ENCODE measurements at places on chromosomes 7 and 10.
A peak's percentile ranks its signal among the peaks of the same experiment; 100 is the strongest.

GRCh38 chr7:28490831-28491230 is 78.5 kb downstream of the CREB5 start:
- no peak for DNase-seq

DNA sequence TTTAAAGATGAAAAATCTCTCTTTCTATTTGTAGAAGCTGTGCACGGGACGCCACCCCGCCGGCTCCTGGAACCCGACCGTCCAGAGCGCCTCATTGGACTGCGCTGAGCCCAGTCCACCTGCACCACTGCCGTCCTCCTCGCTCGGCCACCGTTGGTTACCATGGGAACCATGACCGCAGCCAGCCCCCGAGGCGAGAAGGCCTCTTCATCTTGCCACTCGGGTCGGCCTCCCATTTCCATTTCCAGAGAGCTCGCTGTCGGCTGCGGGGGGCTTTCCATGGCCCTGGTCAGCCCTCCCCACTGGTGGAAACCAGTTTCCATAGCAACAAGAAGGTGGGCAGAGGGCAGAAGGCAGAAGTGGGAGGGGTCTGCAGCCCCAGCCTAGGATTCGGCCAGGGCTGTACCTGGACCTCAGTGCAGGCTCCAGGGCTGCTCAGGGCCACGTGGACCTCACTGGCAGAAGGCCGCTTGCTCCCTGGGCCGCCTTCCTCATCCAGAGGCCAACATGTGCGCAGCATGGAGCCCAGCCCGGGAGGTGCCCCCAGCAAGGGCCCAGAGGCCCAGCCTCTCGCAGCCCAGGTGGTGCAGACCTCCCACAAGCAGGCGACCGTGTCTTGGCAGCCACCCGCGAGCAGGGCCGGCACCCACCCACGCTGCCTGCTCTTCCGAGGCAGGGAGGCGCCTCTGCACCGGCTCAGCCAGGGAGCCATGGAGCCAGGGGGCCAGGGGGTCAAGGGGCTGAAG is 283.5 kb upstream of the PPP2R2D start:
- DNase-seq: peak; percentile 80

- no peak for DNase-seq
Observed at GRCh38 chr7:19352305-19352695, 207.1 kb upstream of the FERD3L start.

GRCh38 chr10:52952391-52953055 is 179.9 kb upstream of the MBL2 start:
- DNase-seq: no peak

DNA sequence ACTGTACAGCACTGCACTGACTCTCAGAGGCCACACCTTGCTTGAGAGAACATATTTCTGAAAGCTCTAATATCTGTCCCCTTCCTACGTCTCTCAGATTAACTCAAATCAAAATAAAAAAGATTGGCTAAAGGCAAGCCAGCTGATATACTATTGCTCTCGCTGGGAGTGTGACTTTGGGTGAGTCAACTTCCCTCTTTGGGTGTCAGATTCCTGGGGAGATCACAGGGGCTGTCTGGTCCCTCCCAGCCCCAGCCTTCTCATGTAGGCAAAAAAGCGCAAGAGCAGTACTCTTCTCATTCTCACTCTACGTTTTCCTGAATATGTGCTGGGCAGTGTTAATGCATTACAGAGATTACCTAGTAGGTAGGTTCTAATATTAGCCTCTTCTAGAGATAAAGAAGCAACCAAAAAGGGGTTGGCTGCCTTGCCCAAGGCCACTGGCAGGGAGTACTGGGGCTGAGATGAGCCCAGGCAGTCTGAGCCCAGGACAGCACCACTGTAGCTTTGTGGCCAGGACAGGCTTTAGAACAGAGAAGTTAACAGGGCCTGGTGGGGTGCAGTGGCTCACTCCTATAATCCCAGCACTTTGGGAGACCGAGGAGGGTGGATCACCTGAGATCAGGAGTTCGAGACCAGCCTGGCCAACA is 9.1 kb upstream of the DENND2A start:
- peak; percentile 41 for DNase-seq

- no peak for DNase-seq
Observed at GRCh38 chr7:100865938-100866728, 1.1 kb upstream of the TRIP6 start.

- DNase-seq: no peak
Observed at GRCh38 chr7:120023494-120024167, 249.3 kb upstream of the KCND2 start.

DNA sequence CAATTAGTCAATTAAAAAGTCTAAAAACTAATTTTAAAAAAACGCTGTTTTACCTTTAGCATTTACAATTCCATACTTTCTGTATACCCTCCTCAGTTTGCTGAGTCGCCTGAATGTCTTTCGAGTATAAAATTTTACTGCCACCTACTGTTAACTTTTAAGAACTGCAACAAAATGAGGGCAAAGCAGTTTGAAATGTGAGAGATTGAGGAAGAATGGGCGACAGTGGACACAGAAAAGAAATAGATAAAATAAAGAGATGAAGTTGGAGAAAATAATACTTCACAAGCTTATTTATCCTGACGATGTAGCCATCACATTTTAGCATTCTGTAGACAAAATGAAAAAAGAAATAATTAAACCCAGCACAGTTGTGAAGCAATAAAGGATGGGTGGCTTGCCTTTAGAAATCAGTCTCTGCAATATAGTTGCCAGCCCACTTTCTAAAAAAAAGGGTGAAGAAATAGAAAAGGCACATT is 110.8 kb upstream of the PTN start:
- no peak for DNase-seq

GRCh38 chr7:1447551-1448244 is 11.6 kb downstream of the MICALL2 start:
- no peak for DNase-seq

- no peak for DNase-seq
Observed at GRCh38 chr7:111439977-111440376, 122.3 kb downstream of the IMMP2L start.

DNA sequence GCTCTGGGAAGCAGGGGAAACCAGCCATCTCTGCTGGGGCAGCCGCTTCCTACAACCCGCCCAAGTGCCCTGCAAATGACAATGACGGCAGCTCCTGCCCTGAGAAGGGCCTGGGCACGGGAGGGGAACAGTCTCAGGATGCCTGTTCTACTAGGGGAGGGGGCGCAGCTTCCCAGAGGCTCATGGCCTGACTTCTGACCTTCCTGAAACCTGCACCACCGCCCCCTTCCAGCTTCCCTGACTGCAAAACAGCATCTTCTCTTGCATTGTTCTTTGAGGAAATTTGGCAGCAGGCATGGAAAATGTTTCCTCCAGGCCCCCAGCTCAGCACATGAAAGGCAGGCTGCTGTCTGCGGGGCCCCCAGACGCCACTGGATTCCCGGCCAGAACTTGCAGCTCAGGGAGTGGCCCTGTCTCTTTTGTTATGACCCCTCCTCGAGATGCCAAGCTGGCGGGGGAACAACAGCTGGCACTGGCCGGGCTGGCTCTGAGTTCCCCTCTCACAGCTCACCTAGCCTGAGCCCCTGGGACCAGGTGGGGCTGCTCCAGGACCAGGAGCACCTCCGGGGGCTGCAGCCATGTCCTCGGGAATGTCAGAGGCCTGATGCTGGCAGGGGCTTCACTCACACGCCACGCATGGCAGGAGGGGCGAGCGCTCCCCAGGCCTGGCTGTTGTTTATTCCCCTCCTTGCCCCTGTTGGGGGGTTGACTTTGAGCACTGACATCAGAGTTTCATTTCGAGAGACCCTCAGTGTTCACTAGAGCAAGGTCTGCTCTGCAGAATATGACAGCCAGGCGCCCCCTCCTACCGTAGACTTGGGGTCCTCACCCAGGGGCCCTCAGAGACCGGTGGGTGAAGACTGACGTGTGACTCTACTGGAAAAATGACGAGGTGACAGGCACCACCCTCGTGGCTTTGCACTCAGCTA is 62.7 kb downstream of the CALML3 start:
- DNase-seq: no peak

GRCh38 chr7:38321515-38321944 is 48.1 kb upstream of the TARP start:
- DNase-seq: no peak

GRCh38 chr10:124544711-124545110 is 83.1 kb downstream of the LHPP start:
- no peak for DNase-seq

Data from mesenteric fat pad (tissue), 1 donor.